Cerebellar cortex (tissue), 1 donor: ENCODE measurements at places on chromosomes 2 and 18.

DNA sequence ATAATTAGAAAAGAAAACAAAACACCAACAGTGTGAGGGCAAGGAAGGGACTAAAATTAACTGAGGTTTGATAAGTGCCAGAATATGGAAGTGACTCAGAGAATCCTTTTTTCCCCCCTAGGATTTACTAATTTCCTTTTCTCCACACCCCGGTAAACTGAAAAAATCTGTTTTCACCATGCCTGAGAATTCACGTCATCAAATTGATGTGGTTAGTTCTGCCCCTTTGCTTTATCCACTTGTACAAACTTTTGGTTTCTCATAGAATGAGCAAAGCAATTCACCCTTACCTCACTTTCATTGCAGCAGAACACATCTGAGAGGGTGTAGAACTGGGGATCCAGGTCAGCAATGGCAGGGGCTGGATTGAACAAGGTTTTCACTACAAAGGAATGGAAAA is 57.8 kb downstream of the RBKS start:
- DNase-seq: no peak

DNA sequence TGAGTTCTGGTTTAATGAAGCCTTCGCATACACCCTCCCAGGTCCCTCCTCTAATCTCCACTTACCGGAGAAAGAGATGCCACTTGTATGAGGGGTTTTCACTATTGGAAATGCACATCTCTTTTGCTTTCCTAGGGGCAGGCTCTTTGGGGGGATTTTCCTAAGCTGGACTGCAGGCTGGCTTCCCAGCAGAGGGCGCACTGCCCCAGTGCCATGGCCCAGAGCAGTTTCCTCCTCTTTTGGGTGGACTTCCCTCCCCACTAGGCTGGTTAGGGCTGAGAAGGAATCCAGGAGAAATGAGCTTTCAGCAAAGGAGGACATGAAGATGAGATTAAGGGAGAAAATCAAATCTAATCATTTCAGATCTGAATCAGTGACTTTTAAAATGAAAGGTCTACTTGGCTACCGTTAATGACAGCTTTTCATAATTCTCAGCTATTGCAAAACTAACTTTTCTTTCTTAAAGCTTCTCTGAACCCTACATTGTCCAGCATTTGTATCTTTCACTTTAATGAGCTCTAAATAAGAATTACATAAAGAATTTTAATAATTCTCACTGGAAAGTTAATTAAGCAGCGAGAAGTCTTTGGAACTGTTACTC is 784.1 kb upstream of the FANCL start:
- DNase-seq: peak; percentile 17

DNA sequence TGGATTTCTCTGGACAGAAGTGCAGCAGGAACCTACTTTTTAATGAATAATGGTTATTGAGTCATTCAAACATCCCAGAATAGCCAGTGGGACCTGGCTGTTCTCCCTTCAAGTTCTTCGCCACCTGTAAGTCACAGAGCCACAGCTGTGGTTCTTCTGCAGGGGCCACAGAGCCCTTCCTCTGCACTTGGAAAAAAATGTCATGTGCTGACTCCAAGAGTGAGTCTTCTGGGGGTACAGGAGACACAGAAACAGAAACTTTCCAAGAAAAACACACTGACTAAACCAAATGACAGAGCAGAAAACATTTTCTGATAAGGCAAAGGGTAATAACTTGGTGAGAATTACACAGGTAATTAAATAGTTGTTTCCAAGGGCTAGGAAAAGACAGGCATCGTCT is 68.7 kb upstream of the FN1 start:
- no peak for DNase-seq

DNA sequence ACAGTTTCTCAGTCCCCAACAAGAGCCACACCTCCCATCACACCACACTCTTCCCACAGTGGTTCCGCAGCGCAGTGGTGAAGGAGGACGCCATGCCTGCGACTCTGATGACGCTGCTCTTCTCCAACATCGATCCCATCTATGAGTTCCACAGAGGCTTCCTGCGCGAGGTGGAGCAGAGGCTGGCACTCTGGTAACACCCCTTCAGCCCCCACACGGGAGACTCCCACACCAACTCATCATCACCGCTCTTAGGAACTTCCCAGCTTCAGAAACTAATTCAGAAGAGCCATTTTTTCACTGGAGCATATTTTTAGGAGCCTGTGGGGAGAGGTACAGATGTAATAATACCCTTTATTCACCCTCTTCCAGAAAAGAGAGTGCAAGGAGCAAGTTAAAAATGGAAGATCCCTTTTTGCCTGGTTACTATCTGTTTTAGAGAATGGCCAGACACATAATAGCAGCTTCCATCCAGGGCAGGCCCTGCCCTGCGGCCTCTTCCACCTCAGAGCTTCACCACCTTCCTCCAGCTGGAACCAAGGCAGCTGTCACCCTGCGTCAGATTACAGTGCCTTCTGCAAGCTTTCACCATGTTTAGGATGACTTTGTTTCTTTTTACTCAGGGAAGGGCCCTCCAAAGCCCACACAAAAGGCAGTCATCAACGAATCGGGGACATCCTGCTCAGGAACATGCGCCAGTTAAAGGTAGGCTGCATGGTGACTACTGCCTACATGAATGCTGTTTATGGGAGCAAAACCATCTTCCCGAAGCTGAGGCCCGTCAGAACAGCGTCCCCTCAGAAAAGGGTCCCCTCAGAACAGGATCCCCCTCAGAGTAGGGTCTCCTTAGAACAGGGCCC is 44.9 kb downstream of the STK25 start:
- DNase-seq: no peak

GRCh38 chr2:177733-178132 is 86.1 kb downstream of the SH3YL1 start:
- DNase-seq: no peak

- no peak for DNase-seq
These were observed 73.1 kb downstream of the HDAC4 start for GRCh38 chr2:239327536-239328350.

- no peak for DNase-seq
These were observed 11.2 kb downstream of the RELCH start for GRCh38 chr18:62198259-62198658.

DNA sequence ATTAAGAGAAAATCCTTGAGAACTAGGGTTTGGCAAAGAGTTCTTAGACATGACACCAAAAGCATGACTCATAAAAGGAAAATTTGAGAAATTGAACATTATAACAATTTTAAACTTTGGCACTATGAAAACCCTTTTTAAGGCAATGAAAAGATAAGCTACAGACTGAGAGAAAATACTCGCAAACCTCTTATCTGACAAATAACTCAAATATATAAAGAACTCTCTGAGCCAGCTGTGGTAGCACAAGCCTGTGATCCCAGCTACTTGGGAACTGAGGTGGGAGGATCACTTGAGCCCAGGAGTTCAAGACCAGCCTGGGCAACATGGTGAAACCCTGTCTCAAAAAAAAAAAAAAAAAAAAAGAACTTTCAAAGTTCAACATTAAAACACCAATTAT is 70.5 kb downstream of the FAM168B start:
- no peak for DNase-seq

- DNase-seq: no peak
These were observed 198.3 kb downstream of the LDLRAD4 start for GRCh38 chr18:13416848-13417247.

- no peak for DNase-seq
These were observed 72.6 kb downstream of the STK39 start for GRCh38 chr2:168174756-168175155.

- no peak for DNase-seq
These were observed 509 bp upstream of the RNF144A start for GRCh38 chr2:6916736-6917070.

DNA sequence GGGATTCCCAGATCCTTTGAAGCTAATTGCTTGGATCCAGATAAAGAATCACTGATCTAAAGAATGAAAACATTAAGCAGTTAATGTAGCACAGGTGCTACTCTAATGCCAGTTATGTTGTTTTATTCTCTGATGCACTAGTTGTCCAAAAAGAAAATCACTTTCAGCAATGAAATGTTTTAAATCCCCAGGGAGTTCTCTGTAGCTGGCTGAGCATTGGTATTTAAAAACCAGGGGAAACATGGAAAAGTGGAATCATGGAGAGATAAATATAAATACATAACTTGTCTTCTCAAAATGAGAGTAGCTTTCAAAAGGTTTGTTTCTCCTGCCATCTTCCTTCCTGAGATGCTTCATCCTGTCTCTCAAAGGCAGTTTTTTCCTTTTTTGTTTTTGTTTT is 37.7 kb downstream of the CD302 start:
- DNase-seq: no peak

DNA sequence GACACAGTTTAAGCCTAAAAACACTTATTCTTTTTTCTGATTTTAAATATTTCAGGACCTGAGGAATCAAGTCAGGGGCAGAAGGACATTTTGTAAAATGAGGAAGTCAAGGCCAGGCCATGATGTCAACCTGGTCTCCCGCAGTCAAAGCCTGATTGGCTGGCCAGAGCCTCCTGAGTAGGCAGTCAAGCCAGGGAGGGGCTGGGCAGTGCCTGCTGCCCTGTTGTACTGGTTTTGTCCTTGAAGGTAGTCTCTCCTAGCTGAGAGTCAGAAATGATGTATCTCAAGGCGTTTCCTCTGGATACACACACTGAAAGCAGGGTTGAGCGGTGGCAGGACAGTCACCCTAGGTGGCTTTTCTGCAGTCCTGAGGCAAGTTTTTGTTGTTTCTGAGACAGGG is 19.8 kb downstream of the CCT7 start:
- DNase-seq: no peak

DNA sequence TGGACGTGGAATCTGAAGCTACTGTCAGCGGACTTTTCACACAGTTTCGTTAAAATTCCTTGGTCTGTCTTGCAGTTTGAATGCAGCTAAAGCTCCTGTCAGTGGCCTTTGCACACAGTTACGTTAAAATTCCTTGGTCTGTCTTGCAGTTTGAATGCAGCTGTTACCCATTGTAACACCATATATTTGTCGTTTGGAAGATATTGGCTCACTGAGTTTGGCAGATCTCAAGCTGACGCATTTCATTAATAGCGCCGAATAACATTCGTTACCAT is 1.0 kb downstream of the LIMS1 start:
- peak; percentile 37 for DNase-seq
